ENCODE measurements at places on chromosomes 4 and X. TPM values are rescaled to one million over a fixed set of nuclear protein-coding genes. Genes with fewer than 3 reads are reported as not detected.

The BMX gene
- not detected for total RNA-seq

The FAM184B gene
- not detected for total RNA-seq

The SOX3 gene
- total RNA-seq, result not detected

The DUSP21 gene
- not detected for total RNA-seq

The RHOXF1 gene
- not detected for total RNA-seq

The ZNF732 gene
- total RNA-seq, result not detected

The NAP1L2 gene
- total RNA-seq, result 2.0 TPM

Data from natural killer cell treated with Interleukin-12 subunit alpha and Interleukin-12 subunit beta and Interleukin-15 and Interleukin-18, amount 100 ng/mL, for 72 hours (primary cell).